ENCODE measurements at places on chromosomes 12 and 14.

- no peak for DNase-seq
Measured at GRCh38 chr12:96034621-96035282, 635 bp downstream of the LTA4H start.

DNA sequence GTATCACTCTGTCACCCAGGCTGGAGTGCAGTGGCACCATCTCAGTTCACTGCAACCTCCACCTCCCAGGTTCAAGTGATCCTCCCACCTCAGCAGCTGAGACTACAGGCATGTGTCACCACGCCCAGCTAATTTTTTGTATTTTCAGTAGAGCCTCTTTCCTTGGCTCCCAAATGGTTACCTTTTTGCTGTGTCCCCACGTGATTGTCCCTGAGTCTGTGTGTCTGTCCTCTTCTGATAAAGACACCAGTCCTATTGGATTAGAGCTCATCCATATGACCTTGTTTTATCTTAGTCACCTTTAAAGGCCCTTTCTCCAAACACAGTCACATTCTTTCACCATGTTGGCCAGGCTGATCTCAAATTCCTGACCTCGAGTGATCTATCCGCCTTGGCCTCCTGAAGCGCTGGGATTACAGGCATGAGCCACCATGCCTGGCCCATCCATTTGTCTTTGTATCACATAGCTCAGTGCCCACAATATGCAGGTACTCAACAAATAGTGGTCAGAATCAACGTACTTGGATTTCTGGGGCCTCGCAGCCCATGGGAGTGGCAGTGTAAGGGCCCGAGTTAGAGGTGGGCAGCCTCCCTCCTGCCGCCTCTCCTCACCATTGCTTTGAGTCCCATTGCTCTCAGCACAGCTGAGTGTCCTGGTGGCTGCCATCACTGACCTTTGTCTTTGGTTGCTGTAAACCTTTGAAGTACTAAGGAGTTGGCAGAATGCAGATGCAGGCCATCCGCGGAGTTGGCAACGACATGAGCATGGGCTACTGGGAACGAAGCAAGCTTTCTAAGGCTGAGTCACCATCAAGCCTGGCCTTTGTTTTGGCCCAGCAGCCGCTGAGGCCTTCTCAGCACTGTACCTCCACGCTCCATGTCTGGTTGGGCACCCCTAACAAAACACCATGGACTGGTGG lies 9.3 kb downstream of the TPCN1 start:
- no peak for DNase-seq

DNA sequence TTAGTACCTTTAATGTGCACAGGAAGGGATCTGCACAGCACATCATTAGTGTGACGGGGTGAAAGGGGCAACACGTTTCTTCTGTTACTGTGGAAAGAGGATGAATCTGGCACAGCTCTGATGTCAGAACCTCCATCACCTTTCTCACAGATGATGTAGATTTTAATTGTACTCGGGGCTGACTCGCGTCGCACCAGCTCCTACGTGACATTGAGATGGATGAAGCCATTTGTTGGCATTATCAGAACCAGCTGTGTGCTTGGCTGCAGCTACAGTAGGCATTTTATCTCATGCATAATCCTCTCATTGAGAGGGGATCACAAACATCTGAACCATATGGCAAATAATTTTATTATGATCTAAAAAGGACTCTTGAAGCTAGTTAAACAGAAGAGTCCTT lies 173.6 kb downstream of the PDZRN4 start:
- DNase-seq: no peak

- DNase-seq: peak; percentile 97
Measured at GRCh38 chr14:105300542-105301102, at the start of gene BRF1. Gene BRF1, minus strand, starts transcription at chr14:105301001. Its CDS starts 372 bp downstream, at chr14:105300629.

DNA sequence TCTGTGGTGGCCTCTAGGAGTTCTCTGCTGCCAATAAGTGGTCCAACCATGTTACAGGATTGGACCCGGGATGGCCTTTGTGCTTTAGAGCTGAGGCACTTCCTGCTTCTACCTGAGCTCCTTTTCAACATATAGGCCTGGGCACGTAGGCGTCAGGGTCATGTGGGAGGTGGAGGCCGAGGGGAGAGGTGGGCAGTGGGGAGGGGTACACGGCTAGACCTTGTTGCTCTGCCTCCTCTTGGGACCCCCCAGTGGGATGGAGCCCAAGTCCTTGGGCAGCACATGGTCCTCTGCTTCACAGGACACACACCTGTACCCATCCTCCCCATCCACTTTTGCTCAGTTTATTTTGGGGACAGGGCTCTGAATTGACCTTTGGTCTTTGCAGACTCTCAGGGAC lies 7.4 kb downstream of the RBP5 start:
- no peak for DNase-seq

- DNase-seq: no peak
Measured at GRCh38 chr12:28905220-28905955, 243.7 kb upstream of the FAR2 start.

GRCh38 chr12:6821591-6822425 lies at the start of gene GPR162:
Gene GPR162, plus strand, starts transcription at chr12:6821821. Its CDS starts 2,078 bp downstream, at chr12:6823899.
- no peak for DNase-seq

DNA sequence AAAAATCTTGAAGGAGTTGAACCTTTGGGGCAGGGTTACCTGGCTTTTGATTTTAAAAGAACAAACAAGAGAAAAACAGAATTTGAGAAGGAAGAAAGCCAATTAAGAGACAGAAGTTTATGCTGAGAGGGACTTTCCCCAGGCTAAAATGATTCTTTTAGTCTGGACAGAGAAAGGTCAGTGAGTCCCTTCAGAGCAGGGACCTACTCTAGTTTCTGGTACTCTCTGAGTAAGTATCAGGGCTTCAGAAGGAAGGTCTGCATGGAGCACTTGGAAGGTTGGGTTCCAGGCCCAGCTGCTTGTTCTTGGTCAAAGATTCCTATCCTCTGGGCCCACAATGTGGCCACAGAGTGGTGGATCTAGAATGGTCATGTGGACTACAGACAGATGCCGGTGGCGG lies 59.6 kb downstream of the KLRG1 start:
- no peak for DNase-seq

GRCh38 chr12:27651201-27651600 lies 45.0 kb upstream of the REP15 start:
- DNase-seq: no peak

GRCh38 chr14:56817396-56817921 lies 7.2 kb upstream of the OTX2 start:
- no peak for DNase-seq

DNA sequence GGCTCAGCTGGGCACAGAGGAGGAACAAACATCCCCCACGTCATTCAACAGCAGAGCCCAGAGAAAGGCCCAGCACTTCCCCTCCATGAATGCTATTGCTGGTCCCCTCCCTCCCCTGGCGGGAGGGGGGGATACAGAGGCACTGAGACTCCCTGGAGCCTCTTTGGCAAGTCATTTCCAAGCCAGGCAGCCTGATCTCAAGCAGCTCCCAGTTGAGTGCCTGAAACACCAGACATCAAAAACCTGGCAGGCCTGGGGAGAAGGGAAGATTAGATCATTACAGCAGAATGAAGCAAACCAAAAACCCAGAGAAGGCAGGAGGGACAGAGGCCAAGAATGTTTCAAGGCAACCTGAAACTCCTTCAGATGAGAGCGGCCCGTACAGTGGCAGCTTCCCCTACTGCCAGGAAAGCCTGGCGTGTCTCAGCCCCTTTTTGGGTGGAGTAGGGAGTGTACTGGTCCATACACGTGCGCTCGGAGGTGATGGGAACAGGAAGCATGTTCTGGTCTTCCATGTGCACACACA lies 92.1 kb downstream of the LRRC74A start:
- no peak for DNase-seq
